ENCODE measurements at places on chromosomes 5 and 9. TPM values are rescaled to one million over a fixed set of nuclear protein-coding genes. Genes with fewer than 3 reads are reported as not detected.
A peak's percentile ranks its signal among the peaks of the same experiment; 100 is the strongest.

- peak overlapping the region; percentile 97 for H3K4me3 ChIP-seq
- peak; percentile 84 for DNase-seq
- H3K36me3 ChIP-seq: no peaks in the 10 kb centered on the region
These were observed 14.1 kb downstream of the TRIM7 start for GRCh38 chr5:181190711-181191525.

DNA sequence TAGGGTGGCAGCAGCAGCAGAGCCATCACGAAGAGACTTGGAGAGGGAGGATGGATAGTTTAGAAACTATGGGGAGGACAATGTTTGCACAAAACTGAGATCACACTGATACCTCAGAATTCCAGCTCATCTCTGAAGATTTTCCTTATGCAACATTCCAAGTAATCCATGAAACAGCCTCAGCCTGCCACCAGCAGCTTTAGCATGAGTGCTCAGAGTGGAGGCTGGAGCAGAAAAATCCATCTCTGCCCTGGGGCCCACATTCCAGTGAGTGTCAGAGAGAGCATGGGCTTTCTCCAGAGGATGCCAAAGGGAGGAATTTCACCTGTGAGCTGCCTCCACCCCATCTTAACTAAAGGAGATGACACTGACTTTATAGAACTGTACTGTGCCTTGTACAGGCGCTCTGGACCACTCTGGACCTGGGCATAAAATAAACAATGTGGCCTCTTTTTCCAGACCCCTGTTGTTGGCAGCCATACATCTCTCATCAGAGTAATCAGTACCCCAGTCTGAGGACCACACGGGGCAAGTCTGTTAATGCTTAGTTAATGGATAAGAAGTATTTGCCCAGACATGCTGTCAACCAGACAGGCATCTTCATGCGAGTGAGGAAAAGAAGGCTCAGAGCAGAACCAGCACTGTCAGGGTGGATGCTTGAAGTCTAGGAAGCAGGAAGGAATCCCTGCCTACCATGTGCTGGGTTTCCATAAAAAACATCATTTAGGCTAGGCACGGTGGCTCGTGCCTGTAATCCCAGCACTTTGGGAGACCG is 440.9 kb downstream of the ENC1 start:
- H3K36me3 ChIP-seq: no peaks in the 10 kb centered on the region
- H3K4me3 ChIP-seq: no peak overlapping the region
- no peak for DNase-seq
- no peak overlapping the region for H3K27ac ChIP-seq

GRCh38 chr5:135007749-135008363 is 26.2 kb downstream of the PITX1 start:
- H3K4me3 ChIP-seq: no peak overlapping the region
- DNase-seq: no peak
- H3K27me3 ChIP-seq: no peaks in the 10 kb centered on the region

- H3K36me3 ChIP-seq: no peaks in the 10 kb centered on the region
- H3K4me1 ChIP-seq: no peaks in the 10 kb centered on the region
- no peak overlapping the region for H3K4me3 ChIP-seq
- no peak overlapping the region for H3K27ac ChIP-seq
- H3K27me3 ChIP-seq: no peaks in the 10 kb centered on the region
- DNase-seq: no peak
These were observed 53.1 kb downstream of the SVEP1 start for GRCh38 chr9:110526426-110526825.

- no peak overlapping the region for H3K4me3 ChIP-seq
- H3K4me1 ChIP-seq: no peaks in the 10 kb centered on the region
- no peaks in the 10 kb centered on the region for H3K36me3 ChIP-seq
- H3K27ac ChIP-seq: no peak overlapping the region
These were observed 13.7 kb upstream of the GRIA1 start for GRCh38 chr5:153476767-153477166.

DNA sequence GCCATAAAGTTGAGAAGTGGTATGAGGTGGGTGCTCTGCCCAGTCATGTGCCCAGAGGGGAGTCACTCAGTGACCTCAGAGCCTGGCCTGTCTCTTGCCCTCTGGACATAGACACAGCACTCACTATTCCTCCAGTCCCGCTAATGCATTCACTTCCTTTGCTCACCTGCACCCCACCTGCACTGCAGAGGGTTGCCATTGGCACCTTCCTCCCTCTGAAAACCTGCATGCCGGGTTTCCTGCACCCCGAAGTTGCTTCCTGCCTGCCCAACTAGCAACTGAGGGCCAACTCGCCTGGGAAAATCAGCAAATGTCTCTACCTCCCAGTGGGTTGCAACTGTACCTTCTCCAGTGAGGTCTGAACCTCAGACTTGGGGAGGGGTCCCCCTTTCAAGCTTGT is 48.1 kb upstream of the SPTLC1 start:
- no peaks in the 10 kb centered on the region for H3K4me1 ChIP-seq
- DNase-seq: no peak
- no peaks in the 10 kb centered on the region for H3K36me3 ChIP-seq
- H3K27ac ChIP-seq: no peak overlapping the region
- H3K27me3 ChIP-seq: peaks cover 5% of the 10 kb centered on the region

DNA sequence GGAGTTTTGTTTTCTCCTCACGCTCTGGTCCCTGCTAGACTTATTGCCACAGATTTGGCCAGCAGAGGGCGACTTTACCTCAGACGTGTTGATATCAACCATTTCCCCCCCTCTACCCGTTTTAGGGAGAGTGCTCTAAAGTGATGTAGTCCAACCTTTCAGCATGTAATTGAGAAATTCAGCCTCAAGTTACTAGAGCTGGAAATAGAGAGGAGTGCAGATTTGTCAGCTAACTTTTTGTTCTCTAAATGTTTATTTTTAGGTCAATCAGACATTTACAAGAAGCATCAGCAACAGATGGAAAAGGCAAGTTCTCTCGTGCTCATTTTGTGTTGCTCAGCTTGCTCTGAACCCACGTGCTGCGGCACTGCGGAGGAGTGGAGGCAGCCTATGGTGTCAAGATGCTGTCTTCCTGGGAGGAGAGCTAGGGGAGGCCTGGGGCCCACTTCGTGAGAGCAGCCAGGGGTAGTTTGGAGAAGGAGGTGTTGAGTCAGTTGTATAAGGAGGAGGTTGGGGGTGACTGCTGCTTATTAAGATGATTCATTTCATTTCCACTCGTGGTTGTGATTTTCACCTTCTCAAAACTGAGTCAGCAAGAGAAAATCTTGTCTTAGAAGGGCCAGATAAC is 53.6 kb downstream of the GPR107 start:
- peaks cover 1% of the 10 kb centered on the region for H3K36me3 ChIP-seq
- H3K4me3 ChIP-seq: no peak overlapping the region
- H3K27ac ChIP-seq: no peak overlapping the region
- DNase-seq: peak; percentile 85
- no peaks in the 10 kb centered on the region for H3K4me1 ChIP-seq
- H3K27me3 ChIP-seq: no peaks in the 10 kb centered on the region

DNA sequence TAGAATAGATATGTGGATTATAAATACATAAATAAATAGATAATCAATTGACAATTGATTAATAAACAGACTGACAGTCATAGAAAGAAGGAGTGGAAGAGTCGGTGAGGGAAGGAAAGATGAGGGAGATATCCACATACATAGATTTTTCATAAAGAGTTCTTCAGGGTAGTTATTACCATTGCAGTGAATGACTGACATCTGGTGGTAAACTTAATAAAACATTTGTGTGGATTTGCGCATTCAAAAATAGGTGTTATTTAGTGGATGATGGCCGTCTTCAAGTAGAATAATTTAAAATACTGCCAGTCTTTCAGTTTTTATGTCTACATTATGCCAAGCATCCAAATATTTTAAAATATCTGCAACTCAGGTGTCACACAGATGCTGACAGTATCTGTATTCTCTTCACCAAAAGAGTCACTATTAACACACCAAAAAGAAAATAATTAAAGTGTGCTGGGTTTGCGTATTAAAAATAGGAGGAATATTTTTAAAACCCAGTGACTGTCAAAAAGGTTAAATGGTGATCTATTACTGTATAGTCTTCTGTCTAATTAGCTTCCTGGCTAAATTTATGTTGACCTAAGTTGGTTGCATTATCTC is 78.8 kb downstream of the GIN1 start:
- no peak overlapping the region for H3K27ac ChIP-seq
- no peaks in the 10 kb centered on the region for H3K36me3 ChIP-seq
- no peak overlapping the region for H3K4me3 ChIP-seq
- DNase-seq: peak; percentile 5

GRCh38 chr5:149830579-149830978 is 100.5 kb downstream of the PPARGC1B start:
- H3K4me1 ChIP-seq: no peaks in the 10 kb centered on the region
- H3K27ac ChIP-seq: no peak overlapping the region
- H3K4me3 ChIP-seq: no peak overlapping the region
- no peak for DNase-seq
- no peaks in the 10 kb centered on the region for H3K36me3 ChIP-seq

- H3K4me3 ChIP-seq: no peak overlapping the region
- H3K27me3 ChIP-seq: no peaks in the 10 kb centered on the region
These were observed 636.4 kb downstream of the PRELID2 start for GRCh38 chr5:145198525-145199260.

DNA sequence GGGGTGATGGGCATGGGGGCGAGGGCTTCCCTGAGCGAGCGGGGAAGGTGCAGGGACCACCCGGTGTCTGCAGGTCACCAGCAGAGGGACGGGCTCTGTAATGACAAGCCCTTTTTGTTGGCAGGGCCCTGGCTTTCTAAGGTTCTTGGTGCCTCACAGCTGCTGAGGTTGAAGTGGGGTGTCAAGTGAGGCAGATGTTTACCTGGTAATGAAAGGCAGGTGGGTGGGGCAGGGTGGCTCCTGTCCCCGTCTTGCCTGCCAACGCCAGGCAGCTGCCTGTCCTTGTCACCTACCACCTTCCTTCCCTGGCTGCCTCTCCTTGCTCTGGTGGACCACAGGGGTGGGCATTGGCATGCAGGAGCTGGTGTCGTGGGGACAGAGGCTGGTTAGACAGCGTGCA is 41.0 kb upstream of the SEMA4D start:
- H3K4me3 ChIP-seq: no peak overlapping the region
- H3K27me3 ChIP-seq: no peaks in the 10 kb centered on the region
- no peaks in the 10 kb centered on the region for H3K36me3 ChIP-seq
- no peak overlapping the region for H3K27ac ChIP-seq

DNA sequence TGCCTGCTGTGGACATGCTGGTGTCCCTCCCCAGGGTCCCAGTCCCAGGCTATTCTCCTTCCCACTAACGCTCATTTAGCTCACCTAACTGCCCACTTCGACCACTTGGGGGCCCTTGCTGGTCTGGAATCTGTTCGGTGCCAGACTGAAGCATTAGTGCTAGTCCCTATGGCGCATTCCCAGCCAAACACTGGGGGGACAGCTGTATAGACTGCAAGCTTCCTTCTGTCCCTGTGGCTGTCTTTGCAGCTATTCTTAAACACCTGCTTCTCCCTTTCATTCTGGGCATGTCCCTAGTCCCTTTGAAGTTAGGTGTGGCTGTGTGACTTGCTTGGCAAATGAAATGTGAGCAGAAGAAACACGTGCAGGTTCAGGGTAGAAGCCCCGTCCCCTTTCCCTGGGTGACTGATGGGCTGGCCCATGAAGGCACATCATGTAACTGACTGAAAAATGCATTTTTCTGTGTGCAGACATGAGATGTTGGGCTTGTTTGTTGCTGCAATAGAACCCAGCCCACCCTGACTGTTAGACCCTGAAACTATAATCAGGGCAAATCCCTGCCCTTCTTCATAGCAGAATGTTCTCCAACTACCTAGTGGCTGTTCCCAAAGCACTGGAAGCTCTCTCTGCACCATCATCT is 134.4 kb downstream of the BARX1 start:
- no peak overlapping the region for H3K27ac ChIP-seq
- H3K27me3 ChIP-seq: no peaks in the 10 kb centered on the region
- H3K4me1 ChIP-seq: no peaks in the 10 kb centered on the region
- H3K4me3 ChIP-seq: no peak overlapping the region

- no peaks in the 10 kb centered on the region for H3K27me3 ChIP-seq
- no peak overlapping the region for H3K4me3 ChIP-seq
- no peak for DNase-seq
- H3K36me3 ChIP-seq: no peaks in the 10 kb centered on the region
- H3K27ac ChIP-seq: no peak overlapping the region
These were observed 929 bp upstream of the PLPP6 start for GRCh38 chr9:4661165-4661564.

KIF20A gene
- 0.13 TPM for polyA plus RNA-seq

BRIX1 gene
- 6.9 TPM for polyA plus RNA-seq

RASEF gene
- polyA plus RNA-seq: not detected

Measured in B cell (primary cell).